Large intestine (tissue), 12 donors: ENCODE measurements at places on chromosomes 5 and 9. TPM values are rescaled to one million over a fixed set of nuclear protein-coding genes. Genes with fewer than 3 reads are reported as not detected.

The SHROOM1 gene
- polyA plus RNA-seq = 15.9 TPM

DNA sequence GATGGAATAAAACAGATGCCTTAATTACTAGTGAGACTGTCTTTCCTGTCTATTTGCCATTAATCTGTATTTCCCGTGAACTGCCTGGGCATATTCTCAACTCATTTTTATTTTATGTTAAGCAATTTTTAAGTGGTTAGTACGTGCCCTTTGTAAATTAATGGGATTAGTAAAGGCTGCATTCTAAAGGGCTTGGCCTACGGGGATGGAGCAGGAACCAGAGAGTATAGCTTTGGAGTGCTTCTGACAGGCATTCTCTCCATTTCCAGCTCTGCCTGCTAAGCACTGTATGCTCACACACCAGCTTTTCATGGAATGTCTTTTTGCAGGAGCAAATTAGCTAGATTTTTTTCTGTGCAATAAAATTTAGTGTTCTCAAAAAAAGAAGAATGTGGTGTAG lies 241.2 kb downstream of the MCTP1 start:
- DNase-seq = no peak

DNA sequence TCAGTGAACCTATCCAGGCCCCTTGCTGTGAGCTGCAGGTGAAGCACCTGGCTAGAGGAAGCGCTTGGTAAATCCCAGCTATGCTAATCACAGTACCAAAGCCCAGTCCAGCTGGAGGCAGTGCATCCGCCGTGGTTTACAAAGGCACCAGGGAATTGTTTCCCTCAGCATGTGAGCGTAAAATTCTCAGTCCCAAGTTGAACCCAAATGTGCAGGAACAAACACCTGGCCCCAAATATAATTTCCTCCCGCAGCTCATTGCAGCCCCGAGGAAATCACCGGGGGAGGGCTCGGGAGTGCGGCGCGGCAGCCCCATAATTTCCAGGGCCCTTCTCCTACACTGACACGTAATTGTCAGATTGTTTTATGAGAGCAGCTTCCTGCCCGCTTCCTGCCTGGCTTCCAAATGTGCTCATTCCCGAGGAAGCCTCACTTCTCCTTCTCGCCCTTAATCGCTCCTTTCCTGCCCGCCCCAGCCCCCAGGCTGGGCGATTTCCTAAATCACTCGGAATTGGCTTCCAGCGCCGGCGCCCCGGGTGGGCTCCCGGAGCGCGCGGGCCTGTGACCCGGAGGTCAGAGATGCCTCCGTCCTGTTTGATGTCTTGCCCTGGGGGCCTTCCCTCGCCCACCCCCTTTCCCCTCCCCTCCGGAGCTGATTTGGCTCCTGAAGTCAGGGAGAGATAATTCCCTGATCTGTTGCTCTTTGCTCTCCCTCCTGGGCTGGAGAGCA lies 134.4 kb downstream of the FGF1 start:
- no peak for DNase-seq

- DNase-seq = no peak
Measured at GRCh38 chr5:95689680-95690079, 6.9 kb upstream of the SPATA9 start.

- DNase-seq = no peak
Measured at GRCh38 chr9:78982849-78983248, 588.9 kb upstream of the TLE4 start.

The NR4A3 gene
- 1.4 TPM for polyA plus RNA-seq

GRCh38 chr5:139915266-139915665 lies 119.7 kb downstream of the PSD2 start:
- no peak for DNase-seq

GRCh38 chr5:1919750-1920149 lies 37.0 kb upstream of the IRX4 start:
- no peak for DNase-seq

DNA sequence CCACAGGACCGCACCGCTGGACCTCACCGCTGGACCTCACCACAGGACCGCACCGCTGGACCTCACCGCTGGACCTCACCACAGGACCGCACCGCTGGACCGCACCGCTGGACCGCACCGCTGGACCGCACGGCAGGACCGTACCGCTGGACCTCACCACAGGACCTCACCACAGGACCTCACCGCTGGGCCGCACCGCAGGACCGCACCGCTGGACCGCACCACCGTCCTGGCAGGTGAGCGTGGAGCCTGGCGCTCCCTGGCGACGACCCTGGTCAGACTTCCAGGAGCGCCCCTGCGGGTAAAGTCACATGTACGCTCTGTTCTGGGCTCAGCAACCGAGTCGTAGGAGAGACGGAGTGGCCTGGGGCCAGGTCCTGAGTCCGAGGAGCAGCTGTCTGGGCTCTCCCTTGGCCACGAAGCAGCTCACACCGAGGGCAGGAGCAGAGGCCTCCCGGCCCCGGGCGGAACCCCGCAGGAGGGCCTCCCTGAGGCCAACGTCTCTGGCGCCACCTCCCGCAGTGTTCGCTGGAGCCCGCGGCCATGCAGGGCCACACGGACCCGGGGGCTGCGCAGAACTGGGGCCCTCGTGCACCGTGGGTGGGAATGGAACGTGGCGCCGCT lies 30.5 kb downstream of the MRPL36 start:
- no peak for DNase-seq

DNA sequence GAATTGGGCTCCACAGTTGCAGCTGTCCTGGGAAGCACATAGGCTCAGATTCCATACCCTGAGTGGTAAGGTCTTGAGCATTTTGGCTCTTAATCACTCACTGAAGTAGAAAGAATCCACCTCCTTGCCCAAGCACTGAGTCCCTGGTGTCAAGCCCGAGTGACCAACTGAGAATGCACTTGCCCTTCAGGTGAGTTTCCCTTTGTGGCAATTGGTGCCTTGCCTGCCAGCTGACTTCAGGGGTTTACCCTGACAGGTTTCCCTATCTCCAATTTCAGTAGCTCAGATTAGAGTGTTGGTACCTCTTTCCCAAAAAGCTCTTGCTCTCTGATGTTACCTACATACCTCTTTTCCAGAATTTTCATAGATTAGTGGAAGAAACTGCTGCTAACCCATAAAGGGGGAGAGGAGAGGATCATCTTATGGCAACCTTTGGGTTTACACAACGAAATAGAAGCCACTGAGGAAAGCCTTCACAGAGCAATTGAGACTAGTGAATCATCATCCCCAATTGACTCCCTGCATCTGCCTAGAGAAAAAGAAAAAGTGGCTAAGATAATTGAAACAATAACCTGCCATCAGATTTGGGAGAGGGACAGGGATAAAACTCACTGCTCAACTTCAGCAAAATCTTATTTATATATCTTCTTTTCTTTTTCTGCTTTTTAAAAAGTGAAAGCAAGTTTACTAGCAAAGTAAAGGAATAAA lies 48.6 kb downstream of the CCL28 start:
- no peak for DNase-seq

- DNase-seq = no peak
Measured at GRCh38 chr9:6843742-6844141, 86.0 kb downstream of the KDM4C start.
